ENCODE measurements at places on chromosomes 5 and 9.

DNA sequence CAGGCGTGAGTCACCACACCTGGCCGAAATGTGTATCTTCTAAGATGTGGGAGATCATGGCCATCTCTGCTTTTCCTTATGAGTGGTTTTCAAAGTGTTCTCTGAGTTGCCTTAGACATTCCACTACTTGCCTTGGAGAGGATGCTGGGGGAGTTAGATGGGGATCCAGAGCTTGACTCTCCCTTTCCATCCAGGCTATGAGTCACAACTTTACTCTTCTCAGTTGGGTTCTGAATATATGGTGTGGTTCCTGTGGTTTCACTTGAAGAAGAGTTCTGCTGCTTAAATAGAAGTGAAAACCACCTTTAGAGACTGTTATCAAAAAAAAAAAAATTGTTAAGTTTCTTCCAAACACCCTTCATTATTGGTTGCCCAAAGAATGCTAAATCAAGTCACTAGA, 217.6 kb downstream of the ZNF608 start:
- DNase-seq: no peak

DNA sequence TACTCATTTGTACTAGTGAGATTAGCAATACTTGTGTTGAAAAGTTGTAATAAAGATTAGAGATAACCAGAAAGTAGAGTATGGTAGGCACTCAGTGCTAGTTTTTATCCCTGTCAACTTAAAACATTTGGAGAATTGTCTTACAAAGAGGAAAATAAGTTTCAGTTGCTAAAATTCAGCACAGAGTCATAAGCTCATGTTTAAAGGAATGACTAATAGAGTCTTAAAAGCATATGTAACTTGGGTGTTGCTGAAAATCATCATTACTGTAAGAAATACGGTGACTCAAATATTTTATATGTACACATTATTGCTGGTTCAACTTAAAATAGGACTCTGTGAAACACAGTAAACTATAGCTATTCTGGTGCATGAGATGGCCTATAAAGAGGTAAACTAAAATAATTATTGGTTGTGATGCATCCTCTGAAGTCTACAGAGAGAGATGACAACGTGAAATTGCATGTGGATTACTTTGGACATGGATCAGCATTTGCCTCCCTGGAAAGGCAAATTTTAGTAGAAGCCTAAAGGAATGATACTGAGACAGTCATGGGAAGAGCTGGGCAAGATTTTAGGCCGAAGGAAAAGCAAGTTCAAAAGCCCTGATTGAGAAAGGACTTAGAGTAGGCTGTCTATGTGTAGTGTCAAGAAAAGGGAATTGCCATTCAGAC, 34.6 kb downstream of the SGCD start:
- DNase-seq: no peak

- DNase-seq: no peak
Observed at GRCh38 chr5:173456751-173457171, 128.5 kb upstream of the STC2 start.

DNA sequence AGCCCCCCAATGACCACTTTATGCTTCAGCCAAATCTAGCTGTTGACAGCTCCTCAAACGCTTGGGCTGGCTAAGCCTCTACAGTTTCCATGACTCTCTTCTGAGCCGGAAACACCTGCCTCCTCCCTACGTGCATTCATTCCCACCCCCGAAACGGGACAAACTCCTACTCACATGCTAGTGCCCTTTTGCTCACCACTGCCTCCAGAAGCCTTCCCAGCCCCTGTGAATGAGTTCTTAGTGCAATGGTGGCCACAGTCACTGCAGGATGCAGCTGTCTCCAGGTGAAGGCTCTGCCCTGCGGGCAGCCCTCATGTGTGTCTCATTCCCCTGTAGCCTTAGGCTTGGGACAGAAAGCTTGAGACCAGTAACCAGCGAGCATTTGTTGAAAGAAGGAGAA, 68.8 kb upstream of the DAB2IP start:
- DNase-seq: no peak

DNA sequence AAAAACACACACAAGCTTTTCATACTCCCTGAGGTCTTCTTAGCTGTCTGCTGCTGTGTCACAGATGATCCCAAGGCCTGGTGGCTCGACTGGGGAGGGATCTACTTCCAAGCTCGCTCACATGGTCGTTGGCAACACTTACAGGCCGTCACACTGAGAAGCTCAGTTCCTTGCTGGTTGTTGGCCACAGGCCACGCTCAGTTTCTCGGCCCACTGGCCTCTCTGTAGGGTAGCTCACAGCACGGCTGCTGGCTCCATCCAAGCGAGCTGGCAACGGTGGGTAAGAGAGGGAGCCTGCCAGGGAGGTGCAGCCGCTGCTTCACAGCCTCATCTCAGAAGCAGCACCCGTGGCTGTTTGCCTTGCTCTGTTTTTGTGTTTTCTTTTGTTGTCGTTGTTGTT, 43.8 kb upstream of the GFPT2 start:
- no peak for DNase-seq

GRCh38 chr5:172606156-172606785, 34.8 kb upstream of the NEURL1B start:
- no peak for DNase-seq

DNA sequence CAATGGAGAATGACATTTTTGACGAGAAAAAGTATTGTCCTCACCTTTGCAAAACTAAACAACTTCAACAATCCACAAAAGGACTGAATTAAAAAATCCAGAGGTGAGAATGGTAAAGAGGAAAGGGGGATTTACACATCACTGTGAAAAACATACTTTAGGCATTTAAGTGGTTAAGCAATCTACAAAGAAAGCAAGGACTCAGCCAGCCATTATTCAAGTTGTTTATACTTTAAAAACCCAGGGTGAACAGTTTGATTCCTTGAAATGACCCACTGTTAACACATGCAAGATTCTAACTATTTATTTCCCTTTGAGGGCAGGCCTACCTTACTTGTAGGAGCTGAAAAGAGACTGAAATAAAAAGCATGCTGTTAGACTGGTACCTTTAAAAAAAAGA, 29.3 kb downstream of the TUT7 start:
- DNase-seq: no peak

DNA sequence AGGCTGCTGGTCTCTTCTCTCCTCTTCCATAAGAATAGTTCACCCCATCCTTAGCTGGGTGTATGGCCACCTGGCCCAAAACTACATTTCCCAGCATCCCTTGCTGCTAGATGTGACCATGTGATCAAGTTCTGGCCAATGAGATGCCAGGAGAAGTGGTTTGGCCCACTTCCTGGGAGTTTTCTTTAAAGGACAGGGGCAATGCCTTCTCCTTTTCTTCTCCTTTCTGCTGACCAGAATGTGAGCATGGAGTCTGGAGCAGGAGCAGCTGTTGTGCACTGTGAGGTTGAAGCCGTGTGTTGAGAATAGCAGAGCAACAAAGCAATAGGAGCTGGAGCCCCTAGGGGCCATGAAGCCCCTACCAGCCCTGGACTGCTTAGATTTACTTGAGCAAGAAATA, 36.8 kb downstream of the C9orf50 start:
- DNase-seq: no peak

DNA sequence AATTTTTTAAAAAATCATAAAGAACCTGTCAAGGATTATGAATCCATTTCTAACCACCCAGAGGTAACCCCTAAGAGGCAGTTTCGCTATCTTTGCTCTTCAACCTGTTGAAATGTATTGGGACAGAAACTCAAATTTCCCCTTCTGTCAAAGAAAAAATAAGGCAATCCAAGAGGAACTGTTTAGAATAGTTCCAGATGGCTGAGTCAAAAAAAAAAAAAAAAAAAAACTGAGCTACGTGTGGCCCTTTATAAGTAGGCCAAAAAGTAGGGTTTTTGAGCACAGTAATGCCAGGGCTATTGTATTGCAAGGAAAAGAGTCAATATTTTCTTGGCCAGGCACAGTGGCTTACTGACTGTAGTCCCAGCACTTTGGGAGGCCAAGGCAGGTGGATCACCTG, 94.9 kb downstream of the RAD23B start:
- DNase-seq: no peak

DNA sequence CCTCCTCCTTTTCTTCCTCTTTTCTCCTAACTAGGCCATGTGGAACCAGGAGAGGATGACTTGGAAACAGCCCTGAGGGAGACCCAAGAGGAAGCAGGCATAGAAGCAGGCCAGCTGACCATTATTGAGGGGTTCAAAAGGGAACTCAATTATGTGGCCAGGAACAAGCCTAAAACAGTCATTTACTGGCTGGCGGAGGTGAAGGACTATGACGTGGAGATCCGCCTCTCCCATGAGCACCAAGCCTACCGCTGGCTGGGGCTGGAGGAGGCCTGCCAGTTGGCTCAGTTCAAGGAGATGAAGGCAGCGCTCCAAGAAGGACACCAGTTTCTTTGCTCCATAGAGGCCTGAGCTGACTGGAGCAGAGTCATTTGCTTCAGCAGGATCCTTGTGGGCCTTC, 13.7 kb downstream of the NUDT2 start:
- no peak for DNase-seq

DNA sequence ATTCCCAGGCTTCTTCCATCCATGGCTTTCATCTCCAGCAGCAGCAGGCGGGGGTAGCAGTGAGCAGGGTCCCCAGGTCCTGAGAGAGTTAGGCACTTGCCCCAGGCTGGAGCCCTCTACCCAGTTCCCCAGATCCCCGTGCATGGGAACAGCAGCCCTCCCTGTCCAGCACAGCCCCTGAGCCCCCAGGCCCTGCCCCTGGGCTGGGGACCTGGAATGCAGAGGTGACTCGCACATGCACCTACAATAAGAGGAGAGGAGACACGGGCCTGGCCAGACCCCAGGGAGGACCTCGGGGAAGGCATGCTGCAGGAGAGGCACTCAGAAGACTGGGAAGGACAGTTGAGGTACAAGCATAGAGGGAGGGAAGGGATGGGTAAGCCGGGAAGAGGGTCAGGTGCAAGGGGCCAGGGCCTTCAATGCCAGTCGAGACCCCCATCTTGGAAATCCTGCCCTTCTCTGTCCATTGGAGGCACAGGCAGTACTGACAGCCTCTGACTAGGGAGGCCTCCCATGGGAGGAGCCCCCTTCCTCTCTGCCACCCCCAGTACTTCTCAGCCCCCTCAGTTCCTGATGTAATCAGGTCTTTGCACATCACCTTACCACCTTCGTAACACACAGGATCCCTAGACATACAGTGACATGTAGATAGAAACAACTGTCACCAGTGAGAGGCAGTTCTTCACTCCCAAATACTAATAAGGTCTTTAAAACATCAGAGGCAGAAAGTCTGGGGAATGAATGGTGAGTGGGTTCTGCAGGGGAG, 135.3 kb upstream of the LMX1B start:
- no peak for DNase-seq

DNA sequence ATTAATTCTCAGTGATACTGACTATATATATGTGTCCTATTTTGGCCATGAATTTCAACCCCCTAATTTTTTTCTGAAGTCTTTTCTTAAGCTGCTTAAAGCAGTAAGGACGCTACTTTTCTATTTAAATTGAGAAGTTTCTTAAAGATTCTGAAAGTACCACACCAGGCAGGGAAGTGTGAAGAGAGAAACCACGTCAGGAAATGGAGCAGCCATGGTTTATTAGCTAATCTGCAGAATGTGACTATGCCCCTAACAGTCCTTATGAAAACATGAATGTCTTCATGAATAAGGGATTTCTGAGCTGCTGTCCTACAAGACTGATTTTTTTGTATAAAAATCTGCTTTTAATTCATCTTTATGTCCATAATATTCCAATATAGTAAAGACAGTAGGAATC, 1724.3 kb upstream of the C9orf72 start:
- no peak for DNase-seq

- DNase-seq: no peak
Observed at GRCh38 chr5:5246736-5247135, 106.6 kb downstream of the ADAMTS16 start.

- no peak for DNase-seq
Observed at GRCh38 chr5:106658150-106658549, 1012.6 kb downstream of the EFNA5 start.

DNA sequence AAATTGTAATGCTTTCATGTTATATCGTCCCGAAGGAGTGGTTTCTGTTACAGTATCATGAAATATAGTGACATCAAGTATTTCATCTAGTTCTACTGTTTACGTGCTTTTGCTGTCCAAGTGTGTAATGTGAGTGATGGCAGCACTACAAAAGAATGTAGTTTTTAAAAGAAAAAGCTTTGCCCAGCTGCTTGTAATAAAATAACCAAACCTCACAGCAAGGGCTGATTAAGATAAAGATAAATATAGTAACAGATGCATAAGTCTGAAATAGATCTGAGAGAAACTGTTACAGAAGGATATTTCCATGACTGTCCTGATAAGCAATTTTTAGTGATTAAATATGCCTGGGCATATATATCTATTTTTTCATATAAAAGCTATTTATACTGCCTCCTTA, 106.4 kb downstream of the AUH start:
- DNase-seq: no peak

- DNase-seq: no peak
Observed at GRCh38 chr5:142779163-142779840, 9.1 kb downstream of the ARHGAP26 start.

DNA sequence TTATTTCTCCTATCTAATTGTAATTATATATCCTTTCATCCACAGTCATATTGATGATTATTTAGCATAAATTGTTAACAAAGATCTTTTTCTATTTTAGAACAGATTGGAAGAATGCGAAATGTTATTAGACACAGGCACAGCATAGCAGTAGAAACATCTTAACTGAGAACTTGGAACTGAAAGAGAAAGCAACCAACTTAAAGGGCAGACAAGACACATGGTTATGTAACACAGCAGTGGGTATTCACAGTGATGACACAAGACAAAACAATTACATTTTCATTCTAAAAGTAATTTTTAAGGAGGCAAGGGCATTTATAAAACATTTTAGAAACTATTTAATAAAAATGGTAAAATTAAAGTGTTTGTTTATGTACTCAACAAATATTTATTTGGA, 57.7 kb upstream of the MEF2C start:
- DNase-seq: no peak

- no peak for DNase-seq
Observed at GRCh38 chr5:72480841-72481240, 26.4 kb downstream of the ZNF366 start.

GRCh38 chr5:177495243-177496060, 2.0 kb downstream of the PDLIM7 start:
- no peak for DNase-seq

DNA sequence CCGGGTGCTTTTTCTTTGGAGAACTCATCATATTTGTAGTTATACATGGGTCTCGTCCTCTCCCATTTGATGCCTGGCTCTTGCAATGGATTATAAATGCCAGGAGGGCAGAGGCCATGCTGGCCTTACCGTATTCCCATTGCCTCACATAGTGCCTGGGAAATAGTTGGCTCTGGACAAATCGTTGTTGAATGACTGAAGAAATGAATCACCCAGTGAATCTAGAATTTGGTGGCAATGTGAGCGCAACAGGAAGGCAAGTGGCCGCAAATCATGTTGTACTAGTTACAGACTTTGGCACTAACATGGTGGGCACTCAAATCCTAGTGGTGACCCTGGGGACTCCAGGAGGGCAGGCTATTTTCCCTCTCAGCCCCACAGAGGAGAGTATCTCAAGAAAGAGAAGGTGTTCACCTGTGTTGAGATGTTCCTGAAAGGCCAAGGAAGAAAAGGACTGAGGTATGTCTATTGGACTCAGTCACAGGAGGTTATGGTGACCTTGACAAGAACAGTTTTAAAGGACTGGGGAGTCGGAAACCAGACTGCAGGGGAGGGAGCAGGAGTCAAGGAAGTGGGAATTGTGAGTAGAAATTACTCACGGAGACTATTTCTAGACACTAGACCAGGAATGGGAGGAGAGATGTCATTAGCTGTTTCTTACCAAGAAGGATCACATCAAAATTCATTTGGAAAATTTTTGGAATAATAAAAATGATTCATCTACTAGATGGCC, 61.7 kb upstream of the COL15A1 start:
- no peak for DNase-seq
